CD4-positive, CD25-positive, alpha-beta regulatory T cell (primary cell): ENCODE measurements at places on chromosomes 7 and 10.

DNA sequence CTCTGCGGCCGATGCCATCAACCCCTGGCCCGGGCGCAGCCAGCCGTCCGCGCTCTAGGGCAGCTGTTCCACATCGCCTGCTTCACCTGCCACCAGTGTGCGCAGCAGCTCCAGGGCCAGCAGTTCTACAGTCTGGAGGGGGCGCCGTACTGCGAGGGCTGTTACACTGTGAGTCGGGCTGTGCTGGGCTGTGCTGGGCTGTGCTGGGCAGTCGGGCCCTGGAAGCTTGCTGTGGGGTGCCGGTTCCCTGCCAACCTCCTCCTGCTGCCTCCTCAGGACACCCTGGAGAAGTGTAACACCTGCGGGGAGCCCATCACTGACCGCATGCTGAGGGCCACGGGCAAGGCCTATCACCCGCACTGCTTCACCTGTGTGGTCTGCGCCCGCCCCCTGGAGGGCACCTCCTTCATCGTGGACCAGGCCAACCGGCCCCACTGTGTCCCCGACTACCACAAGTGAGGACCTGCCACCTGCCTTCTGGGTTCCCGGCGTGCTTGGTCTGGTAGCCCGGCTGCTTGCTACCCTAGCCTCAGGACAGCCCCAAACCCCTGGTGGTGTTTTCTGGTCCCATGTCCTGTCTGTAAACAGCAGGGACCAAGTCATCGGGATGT lies 7.5 kb downstream of the ZYX start:
- DNase-seq: no peak

DNA sequence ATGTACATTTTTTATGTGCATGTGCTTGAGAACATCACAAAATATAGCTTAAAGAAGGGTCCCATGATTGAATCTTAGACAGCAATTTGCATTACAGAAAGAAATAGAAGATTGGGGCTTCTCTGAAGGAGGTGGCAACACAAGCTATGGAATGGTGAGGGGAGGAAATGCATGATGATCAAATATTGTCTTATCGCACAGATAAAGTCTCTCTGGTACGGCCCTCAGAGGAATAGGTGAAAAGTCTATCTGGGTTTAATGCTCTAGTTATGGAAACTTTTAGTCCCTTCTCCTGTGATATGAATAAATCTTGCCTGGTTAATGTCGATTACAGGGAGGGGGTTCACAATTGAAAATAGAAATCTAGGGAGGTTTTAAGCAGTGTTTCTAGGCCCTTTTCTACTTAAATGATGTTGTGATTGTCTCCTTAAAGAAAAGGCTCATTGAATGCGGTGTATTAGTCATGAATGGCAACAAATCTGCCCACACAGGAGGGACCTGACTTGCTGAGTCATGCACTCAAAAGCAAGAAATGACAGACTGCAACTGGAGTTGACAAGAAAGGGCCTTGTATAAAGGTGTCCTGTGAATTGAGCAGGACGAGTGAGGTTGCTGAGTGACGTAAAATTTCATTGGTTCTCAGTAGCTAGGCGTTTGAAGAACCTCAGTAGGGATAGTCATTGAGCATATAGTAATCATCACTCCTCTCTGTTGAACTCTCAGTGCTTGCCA lies 133.4 kb upstream of the CSTF2T start:
- peak; percentile 7 for DNase-seq

DNA sequence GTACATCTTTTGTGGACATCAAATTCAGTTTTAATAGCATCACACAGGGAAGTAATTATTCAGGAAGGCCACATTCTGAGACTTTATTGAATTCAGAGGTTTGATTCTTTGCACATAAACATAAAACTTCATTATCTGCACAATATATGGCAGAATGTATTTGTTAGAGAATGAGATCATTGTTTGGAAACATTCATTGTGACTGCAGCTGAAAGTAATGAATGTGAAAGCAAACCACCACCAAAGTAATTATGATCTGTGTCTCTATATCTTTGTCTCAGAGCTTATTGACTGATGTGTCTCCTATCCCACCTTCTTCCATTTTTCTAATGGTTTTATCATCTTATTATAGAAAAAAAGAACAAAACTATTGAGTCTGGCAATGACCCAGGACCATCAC lies 340.9 kb upstream of the PCDH15 start:
- DNase-seq: no peak

DNA sequence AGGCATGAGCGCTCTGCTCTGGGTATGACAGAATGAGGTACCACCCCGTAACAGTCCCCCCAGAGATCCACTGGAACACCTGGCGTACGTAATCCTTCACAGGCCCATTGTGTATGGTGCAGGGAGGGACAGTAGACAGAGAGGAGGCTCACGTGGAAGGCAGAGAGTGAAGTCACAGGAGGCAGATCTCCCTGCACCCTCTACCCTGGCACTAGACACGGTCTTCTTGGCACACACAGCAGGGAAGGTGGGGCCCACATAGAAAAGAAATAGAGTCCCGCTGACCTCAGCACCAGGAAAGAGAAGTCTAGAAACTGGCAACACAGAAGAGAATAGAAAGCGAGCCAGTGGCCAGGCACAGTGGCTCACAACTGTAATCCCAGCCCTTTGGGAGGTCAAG lies 51.9 kb downstream of the SLC29A4 start:
- DNase-seq: no peak

GRCh38 chr10:34049887-34050286 lies 715.4 kb upstream of the NRP1 start:
- no peak for DNase-seq

GRCh38 chr7:143331179-143331801 lies 15.4 kb downstream of the CLCN1 start:
- no peak for DNase-seq

DNA sequence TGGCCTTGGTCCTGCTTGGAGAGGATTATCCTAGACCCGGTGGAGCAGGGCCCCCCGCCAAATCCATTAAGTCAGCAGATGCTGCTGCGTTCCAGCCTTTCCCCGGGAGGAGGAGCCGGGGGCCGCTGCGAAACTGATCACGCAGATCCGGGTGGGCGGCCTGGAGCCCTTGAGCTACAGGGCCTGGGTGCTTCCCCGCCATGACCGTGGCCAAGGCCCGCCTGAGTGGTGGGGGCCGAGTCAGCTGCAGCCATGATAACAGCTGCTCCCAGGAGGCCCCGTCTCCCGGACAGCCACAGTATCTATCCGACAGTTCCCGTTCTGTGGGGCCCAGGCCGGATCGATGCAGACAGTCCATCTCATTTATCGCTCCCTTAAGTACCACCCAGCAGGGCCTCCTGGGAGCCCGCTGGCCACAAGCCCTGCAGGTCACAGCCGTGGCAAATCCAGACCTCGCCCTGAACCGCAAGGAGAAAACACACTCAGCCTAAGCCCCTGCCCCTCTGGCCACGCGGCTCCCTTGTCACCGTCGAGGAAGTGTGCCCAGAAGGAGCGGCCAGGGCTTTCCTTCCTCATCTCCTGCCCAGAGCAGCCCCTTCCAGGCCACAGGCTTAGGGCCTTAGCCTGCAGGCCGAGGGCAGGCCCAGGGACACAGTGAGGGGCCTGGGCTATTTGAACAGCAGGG lies 34.4 kb upstream of the SLC29A4 start:
- no peak for DNase-seq

DNA sequence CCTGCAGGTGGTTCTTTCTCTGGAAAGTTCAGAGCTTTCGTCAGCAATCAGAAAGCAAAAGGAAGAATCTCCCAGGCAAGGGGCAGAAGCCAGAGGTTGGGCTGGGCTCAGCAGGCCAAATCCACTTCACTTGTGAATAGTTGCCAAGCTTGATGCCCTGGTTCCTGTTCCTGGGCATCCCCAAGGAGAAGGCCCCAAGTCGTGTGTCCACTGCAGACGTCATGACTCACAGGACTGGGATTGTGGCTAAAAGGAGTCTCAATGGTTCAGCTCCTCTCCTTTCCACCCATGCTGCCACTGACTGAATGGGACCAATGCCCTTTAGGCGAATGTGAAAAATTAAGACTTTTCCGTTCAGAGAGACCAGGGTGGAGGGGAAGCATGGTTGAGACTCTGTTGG lies 38.6 kb upstream of the TRIM8 start:
- no peak for DNase-seq

DNA sequence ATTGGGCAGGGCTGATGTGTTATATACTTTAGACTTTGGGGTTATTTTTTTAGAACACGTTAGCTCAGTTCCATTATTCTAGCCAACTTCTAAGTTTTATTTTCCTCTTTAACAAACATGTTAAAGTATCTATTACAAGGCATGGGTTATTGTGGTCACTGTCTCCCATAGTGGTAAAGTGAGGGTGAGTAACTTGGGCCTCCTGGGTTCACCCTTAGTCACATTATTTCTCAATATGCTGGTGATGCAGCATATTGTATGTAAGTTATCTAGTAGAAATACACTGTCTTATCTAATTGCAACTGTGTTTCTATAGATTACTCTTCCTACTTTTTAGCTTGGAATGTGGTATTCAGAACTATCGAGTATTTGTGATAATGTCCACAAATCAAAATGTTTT lies 65.9 kb downstream of the BBS9 start:
- no peak for DNase-seq

- DNase-seq: no peak
These were observed 792.1 kb downstream of the GRM8 start for GRCh38 chr7:126460664-126461063.

DNA sequence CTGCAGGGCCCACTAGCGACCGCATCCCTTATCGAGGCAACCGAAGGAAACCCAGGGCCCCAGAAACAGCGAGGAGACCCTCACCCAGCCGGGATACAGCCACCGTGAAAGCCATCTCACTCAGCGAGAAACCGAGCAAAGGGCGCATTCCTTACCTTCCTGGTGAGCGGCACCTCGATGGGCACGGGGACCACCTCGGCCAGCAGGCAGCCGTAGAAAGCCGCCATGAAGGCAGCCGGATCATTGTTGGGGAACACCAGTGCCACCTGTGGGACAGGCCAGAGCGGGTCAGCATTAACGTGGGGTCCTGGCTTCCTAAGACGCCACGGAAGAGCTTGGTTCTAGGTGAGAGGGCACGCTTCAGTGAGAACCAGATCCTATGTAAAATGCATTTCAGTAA lies 263.7 kb downstream of the ZMYND11 start:
- no peak for DNase-seq

DNA sequence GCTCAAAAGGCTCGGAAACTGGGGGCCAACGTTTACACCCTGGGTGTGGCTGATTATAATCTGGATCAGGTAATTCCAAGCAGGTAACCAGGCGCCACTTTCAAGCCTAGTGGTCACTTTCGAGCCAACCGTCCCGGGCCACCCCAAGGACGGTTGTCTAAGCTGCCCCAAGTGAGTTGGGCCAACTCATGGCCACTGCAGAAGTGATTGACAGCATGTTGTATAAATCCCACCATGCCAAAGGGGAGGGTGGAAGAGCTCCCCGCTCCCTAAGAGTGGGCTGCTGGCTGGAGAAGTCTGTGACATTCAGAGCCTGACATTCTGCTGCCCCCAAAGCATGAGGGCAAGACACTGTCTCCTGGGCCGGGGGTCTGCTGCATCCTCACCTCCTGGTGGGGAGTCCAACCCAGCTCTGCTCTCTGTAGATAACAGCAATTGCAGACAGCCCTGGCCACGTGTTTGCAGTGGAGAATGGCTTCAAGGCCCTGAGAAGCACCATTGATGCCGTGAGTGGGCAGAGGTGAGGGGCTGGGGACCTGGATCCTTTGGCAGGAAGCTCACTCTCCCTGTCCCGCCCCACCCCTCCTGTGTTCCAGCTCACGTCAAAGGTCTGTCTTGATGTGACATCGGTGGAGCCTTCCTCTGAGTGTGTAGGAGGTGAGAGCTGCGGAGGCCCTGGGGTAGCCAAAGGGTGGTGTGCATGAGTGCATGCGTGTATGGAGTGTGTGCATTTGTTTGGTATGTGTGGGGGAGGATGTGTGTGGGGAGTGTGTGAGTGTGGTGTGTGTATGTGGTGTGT lies 10.8 kb downstream of the ANTXRL start:
- DNase-seq: no peak

- no peak for DNase-seq
These were observed 21.3 kb downstream of the CYP2W1 start for GRCh38 chr7:1004018-1004852.
